ENCODE measurements at places on chromosomes 3 and 15.

GRCh38 chr3:152910211-152910610 is 75.3 kb downstream of the P2RY1 start:
- DNase-seq, result no peak

DNA sequence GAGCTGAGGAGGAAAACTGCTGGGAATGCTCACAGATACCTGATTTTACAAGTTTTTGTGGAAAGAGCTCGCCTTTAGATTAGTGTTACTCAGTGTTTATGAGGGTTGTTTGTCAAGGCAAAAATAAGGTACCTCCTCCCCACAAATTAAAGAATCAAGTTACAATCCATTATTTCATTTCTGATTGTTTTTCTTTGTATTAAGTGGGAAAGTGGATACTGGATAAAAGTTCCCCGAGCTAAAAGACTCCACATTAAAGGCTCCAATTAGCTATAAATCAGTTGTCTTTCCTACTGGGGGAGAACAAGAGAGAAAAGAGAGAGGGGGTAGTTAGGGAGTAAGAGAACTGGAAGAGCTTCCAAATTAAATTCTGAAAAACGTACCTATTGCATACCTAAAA is 1.9 kb downstream of the ALDH1A2 start:
- DNase-seq, result no peak

- no peak for DNase-seq
Observed at GRCh38 chr3:72673011-72673771, 175.1 kb downstream of the SHQ1 start.

- peak; percentile 69 for DNase-seq
Observed at GRCh38 chr3:5019411-5020241, 40.4 kb downstream of the BHLHE40 start.

GRCh38 chr15:90178468-90179435 is 22.4 kb upstream of the SEMA4B start:
- no peak for DNase-seq

- DNase-seq, result no peak
Observed at GRCh38 chr15:68818769-68819494, 1.8 kb downstream of the ANP32A start.

- no peak for DNase-seq
Observed at GRCh38 chr3:171026597-171027293, at the start of gene SLC2A2. Gene SLC2A2 (minus strand): TSS chr3:171026720. CDS start chr3:171026670, 50 bp downstream.

DNA sequence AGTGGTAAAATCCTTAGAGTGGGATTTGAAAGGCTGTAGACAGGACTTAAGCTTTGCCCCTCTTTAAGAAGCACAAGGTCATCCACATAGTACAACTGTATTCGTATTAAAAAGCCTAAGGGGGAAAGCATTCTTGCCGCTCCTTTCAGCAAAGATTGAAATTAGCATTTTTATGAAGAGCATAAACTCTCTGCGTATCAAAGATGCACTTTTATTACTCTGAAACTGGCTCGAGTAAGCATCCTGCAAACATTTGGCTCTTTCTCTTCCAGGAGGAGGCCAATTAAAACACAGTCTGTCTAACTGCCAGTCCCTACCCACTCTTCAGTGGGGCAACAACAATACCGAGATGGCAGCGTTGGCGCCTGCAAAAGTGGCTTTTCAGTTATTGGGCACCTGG is 192.5 kb upstream of the TPRG1 start:
- no peak for DNase-seq

GRCh38 chr3:60086811-60087210 is 1037.0 kb upstream of the CFAP20DC start:
- DNase-seq, result no peak

DNA sequence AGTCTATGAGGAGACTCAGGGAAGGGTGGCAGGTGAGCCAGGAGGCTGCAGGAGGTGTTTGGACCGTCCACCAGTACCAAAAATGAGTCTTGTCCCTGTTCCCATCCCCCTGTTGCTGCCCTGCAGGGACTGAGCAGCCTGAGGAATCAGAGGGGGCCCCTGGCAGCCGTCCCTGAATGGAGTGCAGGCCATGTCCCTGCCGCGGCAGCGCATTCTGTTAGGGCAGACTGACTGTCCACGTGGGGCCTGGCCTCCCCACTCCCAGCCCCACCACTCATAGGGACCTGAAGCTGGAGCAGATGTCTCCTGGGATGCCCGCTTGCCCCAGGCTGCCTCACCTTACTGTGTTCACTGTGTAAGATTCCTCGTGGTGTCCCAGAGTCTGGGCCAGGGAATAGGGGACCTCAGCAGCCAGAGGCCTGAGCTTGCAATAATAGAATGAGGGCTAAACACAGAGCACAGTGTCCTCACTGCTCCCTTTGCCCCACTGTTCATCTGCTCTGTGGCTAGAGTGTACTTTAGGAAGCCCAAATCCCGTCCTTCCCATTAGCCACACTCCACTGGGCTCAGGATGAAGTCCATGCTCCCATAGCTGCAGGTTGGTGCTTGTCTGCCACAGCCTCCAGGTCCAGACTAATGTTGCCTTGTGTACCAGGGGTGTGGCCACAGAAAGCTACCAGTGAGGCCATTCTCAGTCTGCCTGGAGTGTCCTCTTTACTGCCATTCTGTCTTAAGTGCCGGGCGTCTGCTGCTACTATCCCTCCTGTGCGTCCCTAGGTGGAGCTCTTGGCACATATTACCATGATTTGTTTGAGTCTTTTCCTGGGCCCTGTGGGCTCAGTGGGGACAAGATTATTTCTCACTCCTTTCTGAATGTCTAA is 63.2 kb downstream of the HCN4 start:
- no peak for DNase-seq

GRCh38 chr3:41394896-41395295 is 195.6 kb downstream of the CTNNB1 start:
- DNase-seq, result no peak

GRCh38 chr15:101570241-101570640 is 80.7 kb upstream of the PCSK6 start:
- no peak for DNase-seq

GRCh38 chr3:38455639-38456430 is 2.1 kb downstream of the ACVR2B start:
- no peak for DNase-seq

GRCh38 chr15:52068004-52068615 is 44.5 kb downstream of the BCL2L10 start:
- no peak for DNase-seq

GRCh38 chr3:122310361-122310760 is 14.7 kb upstream of the CSTA start:
- DNase-seq, result no peak

- DNase-seq, result no peak
Observed at GRCh38 chr3:114499976-114500375, 206.1 kb downstream of the TIGIT start.

GRCh38 chr3:242602-243355 is 46.2 kb downstream of the CHL1 start:
- no peak for DNase-seq

- no peak for DNase-seq
Observed at GRCh38 chr3:86991482-86991815, 500 bp upstream of the VGLL3 start.

DNA sequence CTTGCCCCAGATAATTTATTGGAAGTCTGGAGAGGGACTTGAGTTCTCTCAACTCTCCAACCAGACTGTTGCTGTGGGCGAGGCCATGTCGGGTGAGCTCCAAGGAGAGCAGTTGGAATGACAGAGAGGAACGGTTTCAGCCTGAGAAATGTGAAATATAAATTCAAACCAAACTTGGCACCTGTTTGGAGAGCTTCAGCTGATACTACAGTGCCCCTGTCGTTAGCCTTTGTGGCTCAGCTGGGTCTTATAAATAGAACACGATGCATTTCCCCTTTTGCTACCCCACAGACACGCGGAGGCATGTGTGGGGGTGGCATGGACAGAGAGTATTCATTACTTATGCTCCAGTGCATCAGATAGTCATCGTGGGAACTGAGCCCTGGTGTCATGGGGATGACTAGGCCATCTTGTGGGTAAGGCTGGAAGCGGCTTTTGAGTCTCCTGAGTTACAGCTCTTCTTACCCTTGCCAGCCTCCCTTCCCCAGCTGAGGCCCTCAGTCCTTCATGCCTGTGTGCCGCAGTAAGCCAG is 15.6 kb downstream of the SMAD3 start:
- DNase-seq, result no peak

- DNase-seq, result no peak
Observed at GRCh38 chr3:97360804-97361203, 403.8 kb upstream of the ARL6 start.

- DNase-seq, result no peak
Observed at GRCh38 chr3:48215466-48215865, 7.8 kb upstream of the CAMP start.

- no peak for DNase-seq
Observed at GRCh38 chr3:192186045-192186444, 541.3 kb downstream of the FGF12 start.

- DNase-seq, result no peak
Observed at GRCh38 chr3:83928391-83928790, 1030.4 kb upstream of the CADM2 start.

DNA sequence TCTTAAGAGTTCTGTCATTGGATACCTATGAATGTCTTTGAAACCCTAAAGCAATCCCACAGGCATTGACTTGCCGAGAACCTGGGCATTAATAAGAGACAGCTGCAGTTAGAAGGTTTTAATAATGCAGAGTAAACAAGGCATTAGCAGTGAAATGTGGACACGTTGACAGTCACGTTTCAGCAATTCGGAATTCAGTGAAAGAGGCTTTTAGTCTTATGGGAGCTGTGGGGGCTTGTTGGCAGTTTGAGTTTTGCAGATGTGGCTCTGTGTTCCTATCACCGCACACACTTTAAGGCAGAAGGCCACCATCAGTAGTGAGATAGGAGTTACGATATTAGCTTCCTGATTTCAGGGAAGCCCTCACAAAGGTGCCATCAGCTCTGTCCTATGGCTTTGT is 145.2 kb upstream of the NUDT16 start:
- DNase-seq, result no peak

- no peak for DNase-seq
Observed at GRCh38 chr15:25171856-25172687, 217.3 kb downstream of the SNRPN start.

GRCh38 chr15:68934341-68934740 is 4.0 kb downstream of the SPESP1 start:
- DNase-seq, result no peak

DNA sequence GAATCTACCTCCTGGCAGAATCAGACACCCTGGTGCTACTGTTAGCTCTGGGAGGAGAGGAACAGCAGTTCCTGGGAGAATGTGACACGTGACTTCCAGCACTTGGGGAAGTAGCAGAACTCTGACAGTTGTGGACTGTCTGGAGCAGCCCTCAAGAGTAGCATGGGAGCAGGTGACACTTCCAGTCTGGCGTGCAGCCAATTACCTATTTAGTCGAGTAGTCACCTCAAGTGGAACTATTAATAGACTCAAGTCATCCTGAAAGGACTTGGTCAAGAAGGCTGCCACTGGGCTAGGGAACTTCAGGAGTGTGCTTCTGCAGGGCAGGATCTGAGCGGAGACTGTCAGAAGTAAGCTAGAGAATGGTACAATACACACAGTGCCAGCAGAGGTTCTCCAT is 62.3 kb downstream of the MTHFS start:
- DNase-seq, result no peak

DNA sequence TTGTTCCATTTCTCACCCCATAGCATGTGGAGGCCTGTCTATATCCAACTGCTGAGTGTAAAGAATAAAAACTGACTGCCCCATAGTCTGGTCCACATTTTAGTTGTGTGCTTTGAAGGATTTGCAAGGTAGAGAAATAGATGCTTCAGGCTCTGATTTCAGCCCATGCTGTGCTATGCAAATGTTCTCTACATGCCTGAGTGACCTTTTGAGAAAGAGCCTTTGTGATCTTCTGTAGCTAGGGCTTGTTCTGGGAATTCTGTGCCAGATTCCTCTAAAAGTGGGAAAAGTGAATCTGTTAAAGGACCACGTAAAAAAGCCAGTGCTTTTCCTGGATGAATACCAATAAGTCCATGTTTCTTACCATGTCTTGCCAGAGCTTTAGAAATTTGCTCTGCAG is 5.2 kb downstream of the KCTD6 start:
- no peak for DNase-seq

DNA sequence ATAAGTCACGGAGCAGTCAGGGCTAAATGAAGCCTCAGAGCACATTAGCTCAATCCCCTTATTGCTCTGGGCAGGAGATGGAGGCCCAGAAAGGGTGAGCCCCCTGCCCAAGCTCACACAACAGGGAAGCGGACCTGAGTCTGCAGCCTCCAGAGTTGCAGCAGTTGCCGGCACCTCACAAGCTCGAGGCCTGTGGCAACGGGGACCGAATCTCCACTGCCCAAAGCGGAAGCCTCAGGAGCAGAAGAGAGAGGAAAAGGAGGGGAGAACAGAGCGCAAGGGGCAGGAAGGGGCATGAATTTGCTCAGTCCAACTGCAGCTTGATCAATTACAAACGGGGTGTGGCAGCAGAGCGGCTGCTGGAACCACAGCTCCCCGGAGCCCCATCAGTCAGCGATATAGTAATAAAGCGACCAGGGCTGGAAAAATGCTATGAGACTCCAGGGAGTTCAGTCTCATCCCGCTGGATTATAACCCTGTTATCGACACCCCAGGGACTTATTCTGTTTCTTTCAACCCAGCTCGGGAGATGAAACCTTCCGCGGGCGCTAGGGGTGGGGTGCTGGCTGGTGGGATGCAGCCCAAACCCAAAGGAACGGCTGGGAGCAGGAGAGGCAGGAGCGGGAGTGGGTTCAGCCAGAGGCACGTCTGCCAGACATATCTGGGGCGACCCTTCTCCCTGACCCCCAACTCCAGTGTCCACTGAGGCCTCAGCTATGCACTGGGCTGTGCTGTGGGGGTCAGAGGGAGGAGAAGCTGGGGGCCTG is 219.7 kb upstream of the LINGO1 start:
- no peak for DNase-seq

- no peak for DNase-seq
Observed at GRCh38 chr3:23308986-23309625, 106.0 kb downstream of the UBE2E2 start.

DNA sequence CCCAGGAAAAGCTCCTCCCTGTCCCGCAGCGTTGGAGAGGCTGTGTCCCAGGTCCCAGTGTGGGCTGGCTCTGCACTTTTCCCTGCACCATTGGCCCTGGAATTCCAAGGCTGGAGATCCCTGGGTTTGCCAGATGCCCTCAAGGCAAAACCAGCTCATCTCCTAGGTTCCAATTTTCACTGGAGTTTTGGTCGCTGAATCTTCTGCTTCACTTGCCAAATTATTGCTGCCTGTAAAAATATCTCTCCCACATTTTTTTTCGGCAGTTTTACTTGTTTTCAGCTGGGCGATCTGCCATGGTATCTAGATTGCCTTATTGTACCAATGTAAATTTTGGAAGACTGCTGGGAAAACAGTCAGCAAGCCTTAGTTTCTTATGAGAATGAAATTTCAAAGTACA is 150.9 kb upstream of the ATP10A start:
- no peak for DNase-seq

- DNase-seq, result no peak
Observed at GRCh38 chr3:67637255-67637900, 17.0 kb downstream of the SUCLG2 start.

GRCh38 chr3:13378155-13378554 is 42.0 kb downstream of the NUP210 start:
- DNase-seq, result no peak

GRCh38 chr15:26449291-26449690 is 323.6 kb downstream of the GABRB3 start:
- DNase-seq, result no peak
